ENCODE measurements at places on chromosomes 3 and 15.

GRCh38 chr3:9916346-9916733, 558 bp upstream of the IL17RC start:
- DNase-seq, result no peak

DNA sequence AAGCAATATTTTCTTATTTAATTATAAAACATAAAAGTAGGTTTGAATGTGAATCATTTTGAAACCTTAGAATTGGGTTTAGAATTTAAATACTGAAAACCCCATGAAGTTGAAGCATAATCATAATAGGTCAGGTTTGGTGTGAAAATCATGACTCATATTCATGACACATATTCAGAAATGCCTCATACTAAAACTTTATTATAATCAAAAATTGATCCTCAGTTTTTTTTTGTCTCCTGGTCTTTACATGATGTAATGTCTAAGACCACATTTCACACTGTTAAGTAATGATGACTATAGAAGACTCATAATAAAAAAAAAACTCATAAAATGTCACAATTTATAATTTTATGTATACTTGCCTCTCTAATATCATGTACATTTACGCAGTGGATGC, 190.4 kb downstream of the FOXP1 start:
- no peak for DNase-seq

GRCh38 chr15:62739507-62739906, 303.0 kb upstream of the TPM1 start:
- no peak for DNase-seq

GRCh38 chr15:91142106-91142744, 42.2 kb downstream of the SV2B start:
- DNase-seq, result peak; percentile 32

GRCh38 chr15:71275098-71275497, 159.8 kb downstream of the THSD4 start:
- DNase-seq, result no peak

All from NCI-H146 (cell line).